Muscle of arm (tissue), 14 donors: ENCODE measurements at places on chromosomes 16 and 17.
A peak's percentile ranks its signal among the peaks of the same experiment; 100 is the strongest.

DNA sequence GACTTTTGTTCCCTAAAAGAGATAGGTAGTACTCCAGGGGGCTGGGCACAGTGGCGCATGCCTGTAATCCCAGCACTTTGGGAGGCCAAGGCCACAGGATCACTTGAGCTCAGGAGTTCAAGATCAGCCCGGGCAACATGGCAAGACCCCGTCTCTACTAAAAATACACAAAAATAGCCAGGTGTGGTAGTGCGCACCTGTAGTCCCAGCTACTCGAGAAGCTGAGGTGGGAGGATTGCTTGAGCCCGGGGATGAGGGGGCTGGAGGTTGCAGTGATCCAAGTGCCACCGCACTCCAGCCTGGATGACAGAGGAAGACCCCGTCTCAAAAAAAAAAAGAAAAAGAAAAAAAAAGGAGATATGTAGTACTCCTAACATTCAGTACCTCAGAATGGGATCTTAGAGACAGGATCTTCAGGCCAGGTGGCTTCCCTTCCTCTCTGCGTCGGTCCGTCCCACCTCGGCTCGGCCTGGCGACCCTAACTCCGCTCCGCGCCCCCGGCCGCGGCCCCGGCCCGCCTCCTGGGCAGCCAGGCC lies 89.6 kb downstream of the CDC27 start:
- peak; percentile 3 for DNase-seq

- DNase-seq: no peak
These were observed 61.9 kb upstream of the FOXF1 start for GRCh38 chr16:86448306-86448890.

- DNase-seq: no peak
These were observed 54.4 kb upstream of the RCVRN start for GRCh38 chr17:9959377-9959981.

DNA sequence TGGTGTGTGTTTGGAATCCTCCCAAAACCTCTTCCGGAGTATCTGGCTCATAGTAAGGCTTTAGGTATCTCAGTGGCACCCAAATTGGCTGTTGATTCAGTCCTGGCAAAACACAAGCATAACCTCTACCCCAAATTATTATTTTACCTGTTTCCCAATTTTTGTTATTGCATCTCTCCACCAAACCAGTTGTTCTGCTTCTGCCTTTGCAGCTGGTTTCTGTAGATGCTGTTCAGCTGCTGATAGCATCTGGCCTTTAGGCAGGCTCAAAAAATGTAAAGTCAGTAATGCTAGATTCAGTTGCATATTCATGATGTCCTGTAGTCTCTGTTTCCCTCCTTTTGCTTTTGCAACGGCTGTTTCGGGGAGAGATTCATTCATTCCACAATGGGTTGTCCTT lies 33.8 kb downstream of the ATF7IP2 start:
- DNase-seq: no peak

DNA sequence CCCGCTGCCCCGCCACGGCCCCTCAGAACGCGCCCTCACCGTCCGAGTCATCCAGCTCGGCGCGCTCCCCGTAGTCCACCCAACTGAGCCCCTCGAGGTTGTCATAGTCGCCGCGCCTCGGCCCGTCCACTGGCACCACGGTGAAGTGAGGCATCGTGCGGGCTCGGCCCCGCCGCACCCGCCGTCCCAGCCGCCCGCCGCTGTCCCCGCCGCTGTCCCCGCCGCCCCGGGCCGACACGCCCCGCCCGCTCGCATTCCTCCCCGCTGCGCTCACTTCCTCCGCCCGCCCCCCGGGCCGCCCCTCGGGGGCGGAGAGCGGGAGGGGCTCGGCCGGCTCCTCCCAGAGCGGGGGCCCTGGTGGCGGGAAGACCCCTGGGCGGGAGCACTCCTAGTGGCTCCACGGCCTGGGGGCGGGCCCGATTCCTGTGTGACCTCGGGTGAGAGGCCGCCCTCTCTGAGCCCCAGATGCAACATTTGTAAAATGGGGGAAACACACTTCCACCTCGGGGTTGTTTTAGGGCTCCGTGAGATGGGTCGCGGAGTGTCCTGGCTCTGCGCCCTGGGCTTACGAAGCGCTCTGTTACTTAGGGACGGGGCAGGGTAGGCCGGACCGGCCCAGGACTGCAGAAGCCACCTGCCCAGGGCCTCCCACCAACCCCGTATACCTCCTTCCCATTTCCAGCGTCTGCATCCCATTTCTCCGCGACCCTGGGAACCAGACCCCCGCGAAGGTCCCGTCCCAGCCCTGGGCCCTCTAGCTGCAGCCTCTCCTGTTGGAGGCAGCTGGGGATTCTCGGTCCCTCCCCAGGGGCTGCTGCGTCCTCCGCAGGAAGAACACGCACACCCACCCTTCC lies at the start of gene SLC12A4:
SLC12A4 (minus strand) TSS at position 238 of the 854 bp plus-strand sequence; CDS start at position 154, 84 bp downstream.
- peak; percentile 87 for DNase-seq

- no peak for DNase-seq
These were observed 20.6 kb upstream of the TMEM97 start for GRCh38 chr17:28298449-28298848.

- no peak for DNase-seq
These were observed 136.3 kb upstream of the XYLT1 start for GRCh38 chr16:17607075-17607509.

DNA sequence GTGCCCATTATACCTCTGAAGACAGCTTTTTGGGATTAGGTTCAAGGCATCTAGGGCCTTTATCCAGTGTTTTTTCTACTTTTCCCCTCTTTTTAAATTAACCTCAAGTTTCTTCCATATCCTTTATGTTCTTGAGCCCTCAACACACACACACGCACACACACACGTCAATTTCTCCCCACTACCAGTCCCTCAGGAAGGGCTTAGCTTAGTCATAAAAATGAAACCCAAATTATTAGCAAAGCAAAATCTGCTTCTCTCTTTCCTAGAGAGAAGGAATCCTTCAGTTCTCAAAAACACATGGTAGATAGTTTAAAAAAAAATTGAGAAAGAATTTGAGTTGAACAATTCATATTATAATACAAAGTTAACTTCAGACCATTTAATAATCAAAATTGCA lies 401.1 kb downstream of the XYLT1 start:
- no peak for DNase-seq

DNA sequence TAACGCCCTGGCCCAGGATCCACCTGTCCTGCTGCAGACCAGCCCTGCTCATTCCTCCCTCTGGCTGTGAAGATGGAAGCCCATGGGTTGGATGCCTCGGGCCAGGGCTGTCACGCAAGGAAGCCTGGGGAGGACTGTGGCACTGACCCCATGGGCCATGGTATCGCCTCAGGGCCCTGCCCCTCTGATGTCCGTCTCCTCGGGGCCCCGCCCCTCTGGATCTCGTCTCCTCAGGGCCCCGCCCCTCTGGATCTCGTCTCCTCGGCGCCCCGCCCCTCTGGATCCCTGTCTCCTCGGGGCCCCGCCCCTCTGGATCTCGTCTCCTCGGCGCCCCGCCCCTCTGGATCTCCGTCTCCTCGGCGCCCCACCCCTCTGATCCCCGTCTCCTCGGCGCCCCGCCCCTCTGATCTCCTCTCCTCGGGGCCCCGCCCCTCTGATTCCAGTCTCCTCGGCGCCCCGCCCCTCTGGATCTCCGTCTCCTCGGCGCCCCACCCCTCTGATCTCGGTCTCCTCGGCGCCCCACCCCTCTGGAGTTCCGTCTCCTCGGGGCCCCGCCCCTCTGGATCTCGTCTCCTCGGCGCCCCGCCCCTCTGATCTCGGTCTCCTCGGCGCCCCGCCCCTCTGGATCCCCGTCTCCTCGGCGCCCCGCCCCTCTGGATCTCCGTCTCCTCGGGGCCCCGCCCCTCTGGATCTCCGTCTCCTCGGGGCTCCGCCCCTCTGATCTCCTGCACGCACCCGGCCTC lies 24.0 kb downstream of the METRNL start:
- no peak for DNase-seq
